Activated CD4-positive, alpha-beta T cell treated with anti-CD3 and anti-CD28 coated beads, Interleukin-2, amount 10 ng/mL, durations not matched to agents 7 days and 5 days (primary cell): ENCODE measurements at places on chromosomes 4 and X. TPM values are rescaled to one million over a fixed set of nuclear protein-coding genes. Genes with fewer than 3 reads are reported as not detected.
A peak's percentile ranks its signal among the peaks of the same experiment; 100 is the strongest.

IQSEC2 gene
- total RNA-seq: 0.12 TPM

DNA sequence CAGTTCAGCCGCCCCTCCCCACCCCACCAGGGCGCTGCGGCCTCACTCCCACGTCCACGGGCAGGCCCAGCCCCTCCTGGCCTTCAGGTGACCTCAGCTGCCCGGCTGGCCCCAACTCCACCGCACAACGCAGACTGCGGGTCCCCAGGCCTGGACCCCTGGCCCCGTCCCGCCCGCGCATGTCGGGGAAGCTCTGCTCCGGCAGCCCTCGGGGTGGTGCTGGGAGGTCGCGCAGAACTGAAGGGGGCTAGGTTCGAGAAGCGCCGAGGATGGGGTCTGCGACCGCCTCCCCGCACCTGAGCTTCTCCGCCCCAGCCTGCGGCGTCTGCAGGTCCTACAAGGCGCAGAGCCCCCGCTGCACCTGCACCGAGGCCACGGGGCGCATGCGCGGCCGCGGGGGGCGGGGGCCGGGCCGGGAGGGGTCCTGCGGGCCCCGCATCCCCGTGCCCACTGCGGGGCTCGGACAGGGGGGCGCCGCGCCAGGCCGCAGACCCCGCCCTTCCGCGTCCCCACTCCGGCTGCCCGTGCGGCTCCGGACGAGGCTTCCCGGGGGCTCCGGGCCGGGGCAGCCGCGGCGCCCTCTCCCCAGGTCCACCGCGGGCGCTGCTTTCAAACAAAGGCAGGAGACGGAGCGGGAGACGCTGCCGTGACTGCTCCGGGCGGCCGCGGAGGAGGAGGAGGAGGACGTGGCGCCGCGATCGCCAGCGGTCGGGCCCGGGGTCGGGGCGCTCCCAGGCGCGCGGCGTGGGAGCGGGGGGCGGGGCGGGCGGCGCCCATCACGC is 672 bp upstream of the NAT8L start:
- peaks cover 2% of the 10 kb centered on the region for H3K4me1 ChIP-seq
- H3K4me3 ChIP-seq: no peak overlapping the region

- no peak overlapping the region for H3K4me3 ChIP-seq
- DNase-seq: no peak
- H3K27me3 ChIP-seq: no peaks in the 10 kb centered on the region
- H3K36me3 ChIP-seq: no peaks in the 10 kb centered on the region
Measured at GRCh38 chr4:3342182-3342854, 49.5 kb downstream of the RGS12 start.

- no peaks in the 10 kb centered on the region for H3K36me3 ChIP-seq
- H3K27me3 ChIP-seq: no peaks in the 10 kb centered on the region
- H3K4me3 ChIP-seq: no peak overlapping the region
- DNase-seq: no peak
- H3K27ac ChIP-seq: no peak overlapping the region
- no peaks in the 10 kb centered on the region for H3K4me1 ChIP-seq
Measured at GRCh38 chrX:103440621-103441020, 64.3 kb downstream of the BEX3 start.

BGN gene
- not detected for total RNA-seq

PNCK gene
- not detected for total RNA-seq

SPANXC gene
- not detected for total RNA-seq

GRCh38 chrX:63746278-63746677 is 38.7 kb downstream of the ARHGEF9 start:
- H3K4me3 ChIP-seq: peak overlapping the region; percentile 13
- peak overlapping the region; percentile 82 for H3K27ac ChIP-seq
- H3K4me1 ChIP-seq: peaks cover 55% of the 10 kb centered on the region
- H3K36me3 ChIP-seq: peaks cover 21% of the 10 kb centered on the region
- H3K27me3 ChIP-seq: no peaks in the 10 kb centered on the region

GRCh38 chr4:137312257-137312656 is 220.0 kb downstream of the PCDH18 start:
- no peak for DNase-seq
- no peak overlapping the region for H3K4me3 ChIP-seq
- H3K36me3 ChIP-seq: no peaks in the 10 kb centered on the region
- no peaks in the 10 kb centered on the region for H3K27me3 ChIP-seq

- no peak overlapping the region for H3K27ac ChIP-seq
- H3K4me1 ChIP-seq: no peaks in the 10 kb centered on the region
- no peak for DNase-seq
- no peaks in the 10 kb centered on the region for H3K36me3 ChIP-seq
Measured at GRCh38 chr4:168124008-168124641, 31.8 kb downstream of the ANXA10 start.

- no peak overlapping the region for H3K4me3 ChIP-seq
- no peak overlapping the region for H3K27ac ChIP-seq
- H3K4me1 ChIP-seq: peaks cover 39% of the 10 kb centered on the region
- DNase-seq: no peak
Measured at GRCh38 chrX:47579537-47579936, 2.7 kb upstream of the TIMP1 start.

DRD5 gene
- not detected for total RNA-seq

GRCh38 chr4:108417923-108418322 is 202.5 kb upstream of the RPL34 start:
- no peak for DNase-seq
- no peak overlapping the region for H3K27ac ChIP-seq
- no peak overlapping the region for H3K4me3 ChIP-seq
- peaks cover 9% of the 10 kb centered on the region for H3K4me1 ChIP-seq
- peaks cover 8% of the 10 kb centered on the region for H3K36me3 ChIP-seq

PNMA6A gene
- total RNA-seq: 0.15 TPM

DNA sequence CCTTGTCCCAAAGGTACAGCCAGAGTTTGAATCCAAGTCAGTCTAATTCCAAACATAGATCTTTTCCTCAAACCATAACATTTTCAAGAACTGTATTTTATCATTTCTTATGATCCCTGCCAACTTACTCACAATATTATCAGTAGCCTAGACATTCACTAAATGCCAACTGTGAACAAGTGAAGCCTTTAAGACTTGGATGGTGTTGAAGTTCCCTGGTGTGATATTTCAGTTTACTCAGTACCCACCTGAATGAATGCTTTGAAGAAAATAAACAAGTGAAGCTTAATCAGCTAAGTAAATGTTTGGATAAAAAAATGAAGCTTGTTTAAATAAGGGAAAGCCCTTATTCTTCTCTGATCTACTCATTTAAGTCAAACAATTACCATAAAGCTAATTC is 1028.3 kb downstream of the DMD start:
- no peak overlapping the region for H3K27ac ChIP-seq
- H3K4me3 ChIP-seq: no peak overlapping the region
- H3K4me1 ChIP-seq: no peaks in the 10 kb centered on the region
- no peaks in the 10 kb centered on the region for H3K27me3 ChIP-seq
- DNase-seq: no peak

- H3K27me3 ChIP-seq: no peaks in the 10 kb centered on the region
- H3K4me1 ChIP-seq: no peaks in the 10 kb centered on the region
- DNase-seq: no peak
- H3K36me3 ChIP-seq: no peaks in the 10 kb centered on the region
Measured at GRCh38 chrX:140337263-140337662, 167.6 kb downstream of the SOX3 start.

DNA sequence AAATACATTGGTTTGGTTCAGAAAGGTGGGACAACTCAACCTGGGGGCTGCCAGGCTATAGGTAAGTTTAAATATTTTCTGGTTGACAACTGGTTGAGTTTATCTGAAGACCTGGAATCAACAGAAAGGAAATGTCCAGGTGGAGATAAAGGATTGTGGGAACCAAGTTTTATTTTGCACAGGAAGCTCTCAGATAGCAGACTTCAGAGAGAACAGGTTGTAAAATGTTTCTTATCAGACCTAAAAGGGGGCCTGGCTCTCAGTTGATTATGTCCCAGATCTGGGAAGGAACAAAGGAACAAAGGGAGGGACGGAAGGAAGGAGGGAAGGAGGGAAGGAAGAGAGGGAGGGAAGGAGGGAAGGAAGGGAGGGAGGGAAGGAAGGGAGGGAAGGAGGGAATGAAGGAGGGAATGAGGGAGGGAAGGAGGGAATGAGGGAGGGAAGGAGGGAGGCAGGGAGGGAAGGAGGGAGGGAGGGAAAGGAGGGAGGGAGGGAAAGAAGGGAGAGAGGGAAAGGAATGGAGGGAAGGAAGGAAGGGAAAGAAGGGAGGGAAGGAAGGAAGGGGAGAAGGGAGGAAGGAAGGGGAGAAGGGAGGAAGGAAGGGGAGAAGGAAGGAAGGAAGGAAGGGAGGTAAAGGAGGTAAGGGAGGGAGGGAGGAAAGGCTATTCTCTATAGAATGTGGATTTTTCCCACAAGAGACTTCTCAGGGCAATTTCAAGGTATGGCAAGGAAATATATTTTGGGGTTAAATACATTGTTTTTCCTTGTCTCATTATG is 186.7 kb downstream of the DHRSX start:
- DNase-seq: no peak
- peaks cover 2% of the 10 kb centered on the region for H3K36me3 ChIP-seq
- H3K27me3 ChIP-seq: no peaks in the 10 kb centered on the region
